ENCODE measurements at places on chromosomes 12 and 14.

DNA sequence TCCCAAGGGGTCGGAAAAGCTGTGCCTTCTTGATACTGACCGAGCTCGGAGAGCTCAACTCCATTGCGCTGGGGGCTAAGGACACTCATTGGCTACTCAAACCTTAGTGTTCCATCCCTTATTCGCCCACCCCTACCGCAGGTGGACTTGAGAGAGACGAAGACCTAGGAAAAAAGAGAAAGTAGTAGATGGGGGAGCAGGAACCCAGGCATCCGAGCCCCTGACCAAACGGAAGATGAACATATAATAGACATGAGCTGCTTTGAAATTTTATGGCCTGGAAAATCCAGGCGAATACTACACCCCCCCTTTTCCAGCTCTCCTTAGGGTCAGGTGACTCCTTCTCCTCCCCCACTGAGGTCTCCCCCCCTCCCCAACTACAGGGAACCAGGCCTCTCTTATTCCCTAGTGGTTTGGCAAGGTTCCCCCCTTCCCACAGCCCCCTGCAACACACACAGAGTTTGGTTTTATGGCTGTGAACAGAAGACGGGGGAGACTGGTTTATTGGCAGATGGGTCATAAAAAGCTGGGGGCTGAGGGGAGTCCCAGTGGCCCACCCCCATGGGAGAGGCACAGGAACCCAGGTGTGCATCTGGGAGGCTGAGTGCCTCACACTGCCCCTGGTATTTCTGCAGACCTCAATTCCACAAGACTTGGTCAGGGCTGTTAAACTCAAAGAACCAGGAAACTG is 1.6 kb downstream of the GDF11 start:
- DNase-seq = no peak

GRCh38 chr12:75917083-75917482 is 114.5 kb downstream of the PHLDA1 start:
- DNase-seq = no peak

DNA sequence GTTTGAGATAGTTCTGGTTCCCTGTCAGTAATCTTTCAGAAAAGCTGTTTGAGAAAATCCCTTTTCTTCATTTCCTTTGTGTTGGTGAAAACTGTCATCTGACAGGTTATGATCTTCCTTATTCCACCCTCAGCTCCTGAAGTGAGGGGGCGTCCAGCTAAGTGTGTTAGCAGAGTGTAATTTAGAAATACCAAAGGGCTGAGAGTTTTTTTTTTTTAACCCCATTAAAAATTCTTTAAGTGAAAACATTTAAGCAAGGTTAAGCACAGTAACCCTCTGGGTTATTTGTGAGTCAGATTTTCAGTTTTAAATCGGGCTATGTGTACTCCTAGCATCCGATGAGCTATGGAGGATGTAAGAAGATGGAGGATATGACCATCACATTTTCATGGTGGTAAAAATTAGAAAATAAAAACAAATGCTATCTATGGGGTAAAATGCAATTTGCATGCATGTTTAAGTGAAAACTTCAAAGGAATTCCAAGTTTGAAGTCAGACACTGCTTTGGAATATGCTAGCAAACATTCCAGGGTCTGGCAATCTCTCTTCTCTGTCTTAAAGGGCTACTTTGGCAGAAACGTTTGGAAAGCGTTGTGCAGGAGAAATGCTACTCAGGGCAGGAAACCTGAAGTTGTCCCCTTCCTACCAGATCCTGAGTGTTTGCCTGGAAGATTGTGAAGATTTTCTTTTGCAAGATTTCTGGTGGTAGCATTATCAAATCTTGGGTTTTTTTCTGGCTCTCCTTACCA is 197.0 kb upstream of the PRICKLE1 start:
- DNase-seq = no peak

- DNase-seq = no peak
Measured at GRCh38 chr12:16187660-16188059, 89.8 kb downstream of the SLC15A5 start.

DNA sequence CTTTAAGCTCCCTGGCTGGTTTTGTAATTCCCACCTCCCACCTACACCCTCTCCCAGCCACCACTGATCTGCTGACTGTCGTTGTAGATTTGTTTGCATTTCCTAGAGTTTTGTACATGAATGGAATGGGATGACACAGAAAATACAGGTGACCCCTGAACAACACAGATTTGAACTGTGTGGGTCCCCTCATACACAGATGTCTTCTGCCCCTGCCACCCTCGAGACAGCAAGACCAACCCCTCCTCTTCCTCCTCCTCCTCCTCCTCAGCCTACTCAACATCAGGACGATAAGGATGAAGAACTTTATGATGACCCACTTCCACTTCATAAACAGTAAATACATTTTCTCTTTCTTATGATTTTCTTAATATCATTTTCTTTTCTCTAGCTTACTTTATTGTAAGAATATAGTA is 28.8 kb downstream of the SYNE3 start:
- no peak for DNase-seq

GRCh38 chr12:120406069-120406468 is 31.8 kb upstream of the COX6A1 start:
- no peak for DNase-seq

- no peak for DNase-seq
Measured at GRCh38 chr12:110680032-110680431, 8.9 kb downstream of the HVCN1 start.

DNA sequence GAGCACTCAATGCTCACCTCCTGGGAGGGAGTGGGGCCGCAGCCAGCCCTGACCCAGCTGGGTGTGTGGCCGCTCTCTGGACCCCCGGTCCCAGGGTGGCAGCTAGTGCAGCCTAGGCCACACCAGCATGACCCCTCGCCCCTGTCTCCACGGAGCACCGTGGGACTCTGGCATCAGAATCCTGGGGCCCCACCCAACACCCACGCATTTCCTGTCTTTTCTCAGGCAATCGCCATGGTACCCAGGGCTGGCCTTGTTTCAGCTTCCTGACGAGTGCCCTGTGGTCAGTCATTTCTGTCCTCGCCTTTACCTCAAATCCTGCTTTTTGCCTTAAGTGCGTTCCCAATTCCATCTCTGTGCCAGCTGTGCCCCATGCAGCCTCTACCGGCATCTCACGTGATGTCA is 15.9 kb downstream of the PACS2 start:
- no peak for DNase-seq

GRCh38 chr12:92546259-92546634 is 156.5 kb upstream of the PLEKHG7 start:
- no peak for DNase-seq

DNA sequence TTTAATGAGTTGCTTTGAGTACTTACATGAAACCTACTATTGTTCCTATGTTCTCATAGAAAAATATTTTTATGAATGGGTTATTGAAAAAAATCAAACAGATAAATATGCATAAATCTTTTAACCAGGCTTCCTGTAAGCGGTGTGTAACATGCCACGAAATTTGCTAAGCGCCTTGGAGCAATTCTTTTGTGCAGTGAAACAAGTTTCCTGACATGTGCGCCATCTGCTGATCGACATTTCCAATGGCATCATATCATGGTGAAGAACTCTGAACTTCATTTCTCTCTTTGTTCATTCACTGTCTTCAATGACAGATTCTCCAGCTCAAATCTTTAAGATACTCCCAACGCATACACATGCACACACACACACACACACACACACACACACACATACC is 145.6 kb upstream of the NAV3 start:
- DNase-seq = peak; percentile 21

DNA sequence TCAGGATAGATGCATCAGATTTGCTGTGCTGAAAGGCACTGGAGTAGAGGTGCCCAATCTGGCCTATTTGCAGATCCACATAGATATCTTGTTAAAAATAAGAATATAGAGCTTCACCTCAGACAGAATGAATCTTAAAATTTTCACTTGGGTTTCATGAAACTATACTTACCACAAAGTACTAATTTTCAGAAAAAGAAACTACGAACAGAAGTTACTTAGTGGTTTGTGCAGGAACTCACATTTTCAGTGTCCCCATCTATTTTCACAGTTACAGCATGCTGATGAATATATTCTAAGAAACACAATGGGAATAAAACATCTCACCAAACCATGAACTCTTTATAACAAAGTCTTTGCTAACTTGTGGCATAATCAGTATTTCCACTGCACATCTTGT is 449.4 kb downstream of the RERGL start:
- DNase-seq = no peak

DNA sequence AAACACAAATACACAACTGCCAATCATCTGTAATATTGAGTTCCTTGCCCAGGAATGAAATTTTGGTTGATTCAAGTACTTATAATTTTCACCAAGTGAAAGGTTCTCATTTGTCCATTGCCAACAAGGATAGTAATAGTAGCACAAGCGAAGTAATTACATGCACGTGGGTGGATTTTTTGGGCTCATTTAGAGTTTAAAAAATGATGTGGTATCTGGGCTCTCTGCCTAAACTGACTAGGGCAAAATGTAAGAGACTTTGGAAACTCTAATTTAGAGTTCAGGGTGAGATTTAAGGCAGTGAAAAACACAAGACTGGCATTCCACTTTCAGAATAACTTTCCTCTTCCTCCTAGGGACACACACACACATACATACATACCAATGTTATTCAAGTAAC is 111.7 kb downstream of the MYRFL start:
- DNase-seq = no peak

DNA sequence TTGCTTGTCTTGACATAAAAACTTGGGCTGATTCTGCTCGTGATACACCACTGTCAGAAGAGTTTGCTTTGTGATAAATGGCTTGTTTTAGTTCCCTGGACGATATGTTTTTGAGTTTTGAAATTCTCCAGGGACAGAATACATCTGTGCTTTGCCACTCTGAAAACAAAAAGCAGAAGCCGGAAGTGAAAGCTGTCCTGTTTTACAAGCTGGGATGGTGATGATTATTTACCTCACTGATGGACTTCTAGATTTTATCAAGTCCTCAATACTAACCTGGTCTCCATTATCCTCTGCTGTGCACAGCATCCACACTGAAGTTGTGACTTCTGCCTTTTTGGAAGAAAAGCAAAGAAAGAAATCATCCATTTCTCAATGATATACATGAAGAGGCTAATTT is 251.6 kb downstream of the TRHDE start:
- peak; percentile 20 for DNase-seq

DNA sequence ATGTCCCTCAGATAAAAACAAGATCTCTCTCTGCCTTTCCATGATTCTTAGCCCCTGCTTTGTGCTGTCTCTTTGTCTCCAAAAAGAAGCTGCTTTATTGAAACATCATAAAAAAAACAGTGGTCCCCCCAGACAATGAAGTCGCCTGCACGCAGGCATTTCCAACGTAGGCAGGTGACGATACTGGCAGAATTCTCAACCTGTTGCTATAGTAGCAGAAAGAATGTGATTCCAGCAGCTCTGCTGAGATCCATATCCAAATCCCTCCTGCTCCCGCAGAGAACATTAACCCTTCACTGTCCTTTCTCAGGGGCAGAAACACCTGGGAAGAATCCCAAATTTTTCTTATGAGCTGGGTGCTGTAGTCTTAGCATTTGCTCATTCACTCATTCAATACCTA is 84.8 kb downstream of the STON2 start:
- DNase-seq = peak; percentile 26

- no peak for DNase-seq
Measured at GRCh38 chr12:124689631-124690030, 122.2 kb upstream of the NCOR2 start.

DNA sequence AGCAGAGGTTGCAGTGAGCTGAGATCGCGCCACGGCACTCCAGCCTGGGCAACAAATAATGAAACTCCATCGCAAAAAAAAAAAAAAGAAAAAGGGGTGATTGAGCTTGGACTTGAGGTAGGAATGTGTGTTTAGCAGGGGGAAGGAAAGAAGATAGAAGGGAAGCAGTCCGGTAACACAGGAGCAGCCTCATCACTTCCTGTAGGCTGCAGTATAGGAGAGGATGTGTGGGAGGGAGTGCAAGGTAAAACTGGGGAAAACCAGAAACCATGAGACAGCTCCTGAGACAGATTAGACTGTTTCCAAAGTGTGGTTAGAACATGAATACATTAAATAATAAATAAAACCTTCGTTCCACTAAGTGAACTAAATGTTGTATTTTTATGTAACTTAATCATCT is 49.2 kb downstream of the FGD4 start:
- no peak for DNase-seq

- DNase-seq = no peak
Measured at GRCh38 chr14:52395728-52396127, 81.6 kb downstream of the PTGER2 start.

- DNase-seq = peak; percentile 30
Measured at GRCh38 chr12:128069359-128069997, 197.5 kb upstream of the TMEM132C start.

GRCh38 chr14:39762576-39763401 is 330.6 kb upstream of the FBXO33 start:
- DNase-seq = no peak

- no peak for DNase-seq
Measured at GRCh38 chr14:74634481-74634880, 22.4 kb upstream of the LTBP2 start.

- DNase-seq = no peak
Measured at GRCh38 chr14:32028599-32028998, 48.5 kb upstream of the ARHGAP5 start.

GRCh38 chr14:58540749-58541632 is 96.8 kb upstream of the DACT1 start:
- no peak for DNase-seq

- no peak for DNase-seq
Measured at GRCh38 chr14:71618047-71618446, 314.2 kb upstream of the RGS6 start.

DNA sequence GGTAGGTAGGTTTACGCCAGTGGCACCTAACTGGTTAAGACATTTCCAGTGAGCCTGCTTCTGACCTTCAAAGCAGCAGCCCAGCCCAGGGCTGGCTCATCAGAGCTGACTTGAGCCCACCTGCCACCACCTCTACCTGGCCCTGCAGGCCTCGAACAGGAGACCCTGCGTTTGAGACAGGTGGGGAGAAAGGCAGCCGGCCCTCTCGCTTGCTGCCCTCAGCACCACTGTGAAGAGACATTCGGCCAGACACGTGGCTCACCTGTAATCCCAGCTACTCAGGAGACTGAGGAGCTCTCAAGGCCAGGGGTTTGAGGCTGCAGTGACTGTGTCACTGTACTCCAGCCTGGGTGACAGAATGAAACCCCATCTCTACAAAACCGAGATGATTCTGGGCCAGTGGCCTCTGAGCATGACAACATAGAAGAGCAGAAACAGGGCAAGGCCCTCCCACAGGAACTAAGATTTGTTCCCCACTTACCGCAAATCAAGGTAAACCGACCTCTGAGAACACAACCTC is 74.2 kb downstream of the TESC start:
- DNase-seq = no peak

GRCh38 chr12:54411391-54412241 is 7.5 kb downstream of the ITGA5 start:
- DNase-seq = no peak

- DNase-seq = peak; percentile 83
Measured at GRCh38 chr14:47678157-47678556, 2.8 kb upstream of the MDGA2 start.

DNA sequence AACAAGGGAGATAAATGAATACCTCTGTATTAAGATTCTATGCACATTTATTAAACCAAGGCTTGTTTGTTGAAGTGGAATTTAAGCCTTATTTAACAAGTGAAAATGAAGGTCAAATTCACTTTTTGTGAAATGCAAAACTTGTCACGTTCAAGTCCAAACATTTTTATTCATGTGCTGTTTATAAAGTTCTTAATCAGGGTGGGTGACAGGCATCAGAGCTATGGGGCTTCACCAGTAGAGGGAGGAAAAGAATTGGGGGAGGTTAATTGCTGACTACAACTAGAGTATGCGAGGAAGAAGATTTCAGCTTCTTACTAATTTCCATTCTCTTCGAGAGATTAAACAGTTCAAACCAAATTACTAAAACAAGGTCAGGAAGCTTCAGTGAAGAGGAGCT is 9.7 kb downstream of the MOK start:
- DNase-seq = no peak

Measured in T47D (cell line).